ENCODE measurements at places on chromosomes 1 and 21.

- no peak for DNase-seq
Observed at GRCh38 chr1:100510451-100510850, 27.5 kb upstream of the GPR88 start.

GRCh38 chr1:205286335-205286950 lies 35.1 kb downstream of the NUAK2 start:
- peak; percentile 72 for DNase-seq

- DNase-seq = no peak
Observed at GRCh38 chr1:91885213-91885715, 687 bp downstream of the TGFBR3 start.

DNA sequence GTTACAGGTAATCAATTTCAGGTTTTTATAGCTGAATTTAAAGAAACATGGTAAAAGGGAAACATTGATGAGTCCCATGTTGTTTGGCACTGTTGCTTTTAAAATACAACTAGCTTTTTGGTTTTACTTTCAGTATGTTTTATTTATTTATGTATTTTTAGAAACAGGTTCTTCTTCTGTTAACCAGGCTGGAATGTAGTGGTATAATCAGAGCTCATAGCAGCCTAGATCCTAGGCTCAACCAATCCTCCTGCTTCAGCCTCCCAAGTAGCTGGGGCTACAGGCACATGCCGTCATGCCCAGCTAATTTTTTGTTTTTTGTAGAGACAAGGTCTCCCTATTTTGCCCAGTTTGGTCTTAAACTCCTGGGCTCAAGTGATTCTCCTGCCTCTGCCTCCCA lies 50.4 kb downstream of the CTTNBP2NL start:
- DNase-seq = no peak

DNA sequence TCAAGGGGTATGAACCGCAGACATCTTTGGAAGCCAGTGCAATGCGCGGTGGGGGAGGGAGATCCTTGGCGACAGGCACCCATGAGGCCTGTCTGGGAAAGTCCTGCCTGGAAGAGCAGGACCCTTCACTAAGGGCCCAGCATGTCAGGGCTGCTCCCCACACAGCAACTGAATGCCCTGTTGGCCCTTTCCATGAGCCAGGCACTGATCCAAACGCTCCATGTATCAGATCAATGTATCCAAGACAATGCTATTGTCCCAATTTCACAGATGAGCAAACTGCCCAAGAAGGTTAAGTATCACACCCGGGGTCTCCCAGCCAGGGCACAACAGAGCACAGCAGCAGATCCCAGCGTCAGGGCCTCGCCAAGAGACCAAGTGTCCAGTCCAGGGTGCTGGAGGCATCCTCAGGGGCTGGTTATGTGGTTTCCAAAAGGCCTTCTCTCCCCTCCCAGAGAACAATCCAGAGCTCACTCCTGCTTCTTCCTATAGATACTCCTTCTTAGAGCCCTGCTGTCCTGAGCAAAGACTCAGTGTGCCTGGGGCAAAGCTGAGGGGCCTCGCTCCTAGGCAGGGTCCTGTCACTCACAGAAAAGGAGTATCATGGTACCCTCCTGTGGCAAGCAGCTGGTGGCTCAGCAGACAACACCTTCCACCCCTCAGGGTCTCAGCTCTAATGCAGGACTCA lies 328.0 kb downstream of the NPHP4 start:
- DNase-seq = no peak

- DNase-seq = peak; percentile 51
Observed at GRCh38 chr1:40476924-40477677, at the start of gene ZFP69. ZFP69 (plus strand) TSS chr1:40477290; CDS start chr1:40479362, 2,072 bp downstream.

DNA sequence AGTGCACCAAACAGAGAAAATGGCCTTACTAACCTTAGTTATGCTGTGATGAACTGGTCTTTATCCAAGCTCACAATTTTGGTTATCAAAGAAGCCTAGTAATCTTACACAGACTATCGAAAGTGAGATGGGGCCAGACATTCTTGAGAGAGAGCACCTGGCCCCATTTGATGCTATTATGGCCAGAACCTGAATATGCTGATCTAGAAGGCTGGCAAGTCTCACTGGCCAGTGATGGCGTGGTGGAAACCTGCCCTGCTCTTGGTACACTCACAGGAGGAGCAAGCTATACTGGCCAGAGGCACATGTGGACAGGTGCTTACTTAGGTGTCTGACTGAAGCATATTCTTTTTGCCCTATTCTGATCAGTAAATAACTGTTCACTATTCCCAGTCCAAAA lies 357.8 kb upstream of the ZRANB2 start:
- DNase-seq = no peak

- no peak for DNase-seq
Observed at GRCh38 chr1:36636206-36636605, 153.5 kb upstream of the CSF3R start.

- DNase-seq = peak; percentile 68
Observed at GRCh38 chr1:23777979-23778814, at the start of gene PITHD1. PITHD1 (plus strand) TSS chr1:23778418; CDS start chr1:23778516, 98 bp downstream.

- DNase-seq = no peak
Observed at GRCh38 chr1:166858726-166859419, 17.2 kb downstream of the TADA1 start.

GRCh38 chr21:45365186-45365607 lies 39.8 kb upstream of the COL18A1 start:
- DNase-seq = no peak

- no peak for DNase-seq
Observed at GRCh38 chr1:16967095-16967575, 13.3 kb downstream of the MFAP2 start.

- no peak for DNase-seq
Observed at GRCh38 chr1:198888379-198888943, 249.6 kb downstream of the PTPRC start.

- DNase-seq = no peak
Observed at GRCh38 chr1:25666460-25666859, 49.9 kb downstream of the MAN1C1 start.

DNA sequence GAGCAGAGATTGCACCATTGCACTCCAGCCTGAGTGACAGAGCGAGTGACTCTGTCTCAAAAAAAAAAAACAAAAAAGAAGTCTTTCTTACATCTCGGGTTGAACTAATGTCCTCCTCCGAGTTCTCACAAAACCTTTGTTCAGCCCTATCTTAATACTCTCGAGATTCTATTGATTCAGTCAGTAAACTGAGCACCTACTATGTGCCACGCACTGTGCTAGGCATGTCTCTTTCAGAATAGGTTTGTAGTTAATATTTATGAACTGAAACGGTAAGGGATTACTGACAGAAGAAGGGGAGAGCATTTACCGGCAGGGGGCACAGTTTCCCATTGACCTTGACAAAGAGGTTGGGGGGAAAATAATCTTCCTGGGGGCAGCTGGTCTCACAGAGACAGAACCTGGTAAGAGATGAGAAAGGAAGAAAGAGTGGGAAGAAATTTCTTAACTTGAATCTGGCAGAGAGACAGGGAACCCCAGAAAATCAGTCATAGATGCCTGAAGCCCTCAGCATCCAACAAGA lies 3.4 kb downstream of the PIAS3 start:
- DNase-seq = no peak

- no peak for DNase-seq
Observed at GRCh38 chr1:27521861-27522431, 32.0 kb upstream of the WASF2 start.

- DNase-seq = no peak
Observed at GRCh38 chr21:25640202-25640942, 1.3 kb downstream of the JAM2 start.

GRCh38 chr1:236990052-236990445 lies 14.2 kb downstream of the MT1HL1 start:
- DNase-seq = no peak

- no peak for DNase-seq
Observed at GRCh38 chr21:14099570-14099969, 111.2 kb downstream of the LIPI start.

- no peak for DNase-seq
Observed at GRCh38 chr1:15786581-15786980, 20.9 kb downstream of the UQCRHL start.

GRCh38 chr21:32256873-32257620 lies 21.8 kb downstream of the MIS18A start:
- no peak for DNase-seq

GRCh38 chr1:160048335-160048734 lies 16.5 kb upstream of the PIGM start:
- DNase-seq = no peak

- DNase-seq = peak; percentile 7
Observed at GRCh38 chr1:231420959-231421545, 1.0 kb downstream of the EGLN1 start.

DNA sequence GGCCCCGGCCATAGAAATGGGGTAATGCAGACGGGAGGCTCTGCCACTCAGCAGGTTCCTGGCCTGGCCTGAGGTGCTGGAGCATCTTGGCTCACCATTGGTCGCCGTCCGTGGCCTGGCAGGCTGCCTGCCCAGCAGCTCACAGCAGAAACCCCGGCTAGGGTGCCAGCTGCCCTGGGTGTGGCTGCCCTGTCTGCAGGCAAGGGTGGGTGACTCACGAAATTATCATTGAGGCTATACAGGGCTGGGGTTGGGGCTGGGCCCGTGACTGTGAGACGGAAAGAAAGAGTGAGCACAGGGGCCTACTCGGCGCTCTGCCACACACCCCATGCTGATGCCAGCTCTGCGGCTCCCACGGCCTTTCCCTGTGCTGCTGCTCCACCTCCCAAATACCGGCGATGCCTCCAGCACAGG lies 8.0 kb upstream of the PKP1 start:
- no peak for DNase-seq

GRCh38 chr1:26114165-26114927 lies 2.7 kb downstream of the PDIK1L start:
- no peak for DNase-seq

DNA sequence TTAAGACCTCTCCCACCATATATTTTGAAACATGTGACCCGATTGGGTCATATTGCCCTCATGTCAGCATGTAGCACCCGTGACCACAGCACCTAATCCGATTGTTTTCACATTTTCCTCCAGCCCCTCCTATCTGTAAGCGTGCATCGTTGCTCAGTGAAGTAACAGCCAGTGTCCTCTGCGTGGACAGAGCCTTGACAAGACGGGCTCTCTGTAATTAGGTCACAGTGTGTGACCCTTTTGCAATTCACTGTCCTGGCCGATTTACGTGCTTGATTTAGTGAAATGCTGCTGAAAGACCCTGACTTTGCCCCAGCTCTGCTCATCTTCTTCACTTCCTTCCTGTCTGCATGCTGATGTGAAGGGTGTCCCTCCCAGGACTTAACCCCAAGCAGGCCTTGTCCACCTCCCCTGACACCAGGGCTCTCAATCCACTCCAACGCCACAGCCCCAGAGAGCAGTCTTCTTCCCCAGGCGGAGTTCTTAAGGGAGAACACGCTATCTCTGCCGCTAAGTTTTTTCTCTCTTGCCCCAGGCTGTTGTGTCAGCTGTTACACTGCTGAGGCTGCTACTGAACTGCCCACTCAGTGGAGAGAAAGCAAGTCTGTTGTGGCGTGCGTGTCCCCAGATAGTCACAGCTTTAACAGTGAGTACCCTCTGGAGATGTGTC lies 19.4 kb downstream of the URB2 start:
- DNase-seq = no peak

GRCh38 chr1:115172270-115172669 lies 83.0 kb upstream of the TSPAN2 start:
- no peak for DNase-seq

- DNase-seq = no peak
Observed at GRCh38 chr1:29460694-29461093, 224.4 kb downstream of the PTPRU start.

GRCh38 chr1:33429332-33429731 lies 1.6 kb downstream of the PHC2 start:
- DNase-seq = no peak

DNA sequence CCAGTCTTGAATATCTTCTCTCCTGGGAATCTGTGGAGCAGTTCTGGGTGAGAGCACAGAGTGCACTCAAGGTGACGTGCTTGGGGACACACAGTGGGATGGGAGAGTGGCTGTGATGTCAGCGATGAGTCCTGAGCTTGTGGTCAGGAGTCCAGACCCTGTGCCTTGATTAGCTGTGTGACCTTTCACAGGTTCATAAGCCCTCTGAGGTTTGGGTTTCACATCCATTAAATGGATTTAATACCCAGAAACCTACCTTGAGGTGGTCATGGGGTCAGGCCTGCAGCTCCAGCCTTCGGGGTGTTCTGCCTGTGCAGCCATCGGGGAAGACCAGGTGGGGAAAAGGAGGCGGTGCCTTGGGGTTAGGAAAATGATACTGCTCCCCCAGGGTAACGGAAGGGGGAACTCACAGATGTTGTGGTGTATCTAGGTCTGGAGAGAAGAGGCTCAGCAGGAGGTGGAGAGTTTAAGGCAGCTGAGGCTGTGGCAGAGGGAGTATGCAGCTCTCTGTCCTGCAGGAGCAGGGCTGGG lies 38.5 kb upstream of the ETV3 start:
- DNase-seq = no peak

DNA sequence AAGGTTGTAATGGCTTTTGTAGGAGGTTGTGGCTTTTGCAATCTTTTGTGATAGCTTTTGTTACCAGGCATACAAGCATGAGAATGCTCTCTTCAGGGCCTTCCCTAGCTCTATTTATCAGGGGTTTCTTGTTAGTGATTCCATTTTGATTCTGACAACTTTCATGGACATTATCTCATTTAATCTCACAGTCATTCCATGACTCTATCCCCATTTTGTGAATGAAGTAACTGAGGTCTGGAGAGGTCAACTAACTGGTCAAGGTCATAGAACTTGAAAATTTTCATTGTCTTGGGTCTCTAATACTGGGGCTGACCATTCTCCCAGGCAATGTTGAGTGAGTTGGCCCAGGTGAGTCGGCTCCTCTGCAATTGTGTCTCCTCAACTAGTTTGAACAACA lies 11.2 kb upstream of the LAMTOR5 start:
- DNase-seq = no peak

- DNase-seq = no peak
Observed at GRCh38 chr1:205339717-205340116, 17.0 kb downstream of the KLHDC8A start.

- DNase-seq = no peak
Observed at GRCh38 chr1:229155472-229155871, 115.4 kb upstream of the RAB4A start.

- no peak for DNase-seq
Observed at GRCh38 chr1:24901791-24902470, 28.1 kb downstream of the RUNX3 start.

GRCh38 chr1:95033843-95034242 lies 38.9 kb downstream of the ALG14 start:
- no peak for DNase-seq

GRCh38 chr1:225480825-225481434 lies 53.1 kb upstream of the LBR start:
- DNase-seq = no peak
